Activated CD4-positive, CD25-positive, alpha-beta regulatory T cell treated with anti-CD3 and anti-CD28 coated beads, Interleukin-2, amount 50 U/mL, for 72 hours (primary cell): ENCODE measurements at places on chromosomes 11 and 22.
A peak's percentile ranks its signal among the peaks of the same experiment; 100 is the strongest.

GRCh38 chr11:111258046-111258445 lies 12.5 kb downstream of the POU2AF2 start:
- DNase-seq = no peak

DNA sequence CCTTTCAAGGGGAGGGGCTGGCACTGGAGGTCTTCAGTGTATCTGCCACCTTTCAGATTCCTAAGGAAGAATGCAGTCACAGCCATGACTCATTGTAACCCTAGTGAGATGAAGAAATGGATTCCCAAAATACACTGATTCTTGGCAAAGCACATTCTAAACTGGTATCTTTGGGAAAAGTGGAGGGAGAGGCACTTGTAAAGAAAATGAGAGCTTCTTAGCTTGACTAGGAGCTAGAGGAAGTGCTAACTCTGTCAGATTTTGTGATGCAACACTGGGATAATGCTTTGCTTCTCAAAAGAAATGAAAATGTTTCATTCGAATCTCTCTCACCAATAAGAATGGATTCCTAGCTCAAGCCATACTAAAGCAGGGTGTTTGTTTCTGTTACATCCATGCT lies 14.3 kb downstream of the NRIP3 start:
- no peak for DNase-seq

- DNase-seq = no peak
Observed at GRCh38 chr11:130403271-130403804, 25.1 kb downstream of the ADAMTS8 start.

- DNase-seq = peak; percentile 4
Observed at GRCh38 chr11:64790205-64791095, 12.1 kb upstream of the SF1 start.

DNA sequence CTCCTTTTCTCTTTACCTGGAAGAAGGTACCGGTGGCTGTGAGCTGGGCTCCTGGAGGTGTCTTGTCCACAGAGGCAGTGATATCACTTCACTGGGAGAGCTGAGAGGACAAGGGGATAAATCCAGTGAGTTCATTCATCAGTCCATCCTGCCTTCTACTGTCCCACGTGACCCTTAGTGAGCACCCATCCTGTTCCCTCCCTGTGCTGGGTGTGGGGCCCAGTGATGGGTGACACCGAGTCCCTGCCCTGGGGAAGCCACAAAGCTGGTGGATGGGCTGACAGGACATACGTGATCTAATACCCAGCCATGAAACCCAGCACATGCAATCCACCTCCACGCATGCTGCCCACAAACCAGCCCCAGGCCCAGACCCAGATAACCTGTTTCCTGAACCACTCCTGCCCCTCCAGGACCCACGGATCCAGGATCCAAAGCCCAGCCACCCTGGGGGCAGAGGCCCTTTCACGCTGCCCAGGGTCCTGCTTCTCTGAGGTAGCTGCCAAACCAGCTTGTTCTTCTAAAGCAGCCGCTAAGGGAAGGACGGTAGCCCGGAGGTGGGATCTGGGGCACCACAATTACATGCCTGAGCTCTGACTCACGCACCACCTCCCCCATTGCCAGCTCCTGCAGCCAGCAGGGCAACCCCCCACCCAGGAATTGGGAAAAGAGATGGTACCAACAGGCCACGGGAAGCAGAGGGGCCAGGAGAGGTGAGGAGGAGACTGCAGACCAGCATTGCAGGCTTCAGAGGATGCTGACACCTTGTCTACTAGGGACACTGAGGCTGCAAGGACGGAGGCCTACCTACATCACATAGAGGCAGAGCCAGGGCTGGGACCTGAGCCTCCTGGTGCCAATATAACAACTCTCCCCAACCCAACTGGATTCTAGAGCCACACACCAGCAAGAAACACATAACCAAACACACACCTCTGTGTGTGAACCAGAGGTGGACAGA lies 35.2 kb downstream of the GDPD5 start:
- DNase-seq = no peak

- DNase-seq = no peak
Observed at GRCh38 chr11:114017723-114018122, 41.8 kb upstream of the ZBTB16 start.

- no peak for DNase-seq
Observed at GRCh38 chr22:46687048-46687444, 51.0 kb downstream of the CERK start.

DNA sequence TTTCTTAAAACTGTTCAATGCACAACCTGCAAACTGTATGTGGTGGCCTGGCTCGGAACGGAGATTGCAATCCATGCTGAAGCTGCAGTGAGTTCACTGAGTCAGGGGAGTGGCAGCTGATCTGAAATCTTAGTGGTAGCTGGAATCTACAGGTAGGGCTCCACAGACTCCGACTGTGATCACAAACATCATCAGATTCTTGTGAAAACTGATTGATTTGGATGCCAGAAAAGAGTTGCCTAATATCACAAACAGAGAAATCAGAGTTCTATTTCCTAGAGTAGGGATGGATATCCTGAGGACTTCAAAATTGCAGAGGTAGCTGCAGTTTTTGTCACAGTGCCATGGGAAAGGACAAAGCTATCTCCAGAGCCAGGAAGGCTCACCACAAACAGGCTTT lies 57.5 kb upstream of the SC5D start:
- no peak for DNase-seq

DNA sequence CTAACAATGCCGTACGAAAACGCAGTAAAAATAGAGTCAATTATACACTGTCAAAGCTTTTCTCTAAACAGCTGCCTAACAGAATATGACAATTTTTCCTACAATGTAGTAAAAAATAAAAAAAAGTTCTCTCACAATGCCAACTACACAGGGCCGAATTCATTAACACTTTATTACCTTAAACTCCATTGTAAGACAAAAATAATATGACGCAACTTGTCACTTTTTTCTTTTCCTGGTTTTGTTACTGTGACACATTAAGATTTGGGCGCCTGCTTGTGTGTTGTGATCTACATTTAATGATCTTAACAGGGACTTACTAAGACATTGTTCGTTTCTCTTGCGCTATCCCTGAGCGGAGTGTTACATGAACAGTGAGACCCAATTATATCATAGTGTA lies 204.1 kb downstream of the INSC start:
- no peak for DNase-seq
